Activated T-cell treated with anti-CD3 and anti-CD28 coated beads, Interleukin-2, amount 50 U/mL, for 1 hour (primary cell): ENCODE measurements at places on chromosomes 7 and 10.

DNA sequence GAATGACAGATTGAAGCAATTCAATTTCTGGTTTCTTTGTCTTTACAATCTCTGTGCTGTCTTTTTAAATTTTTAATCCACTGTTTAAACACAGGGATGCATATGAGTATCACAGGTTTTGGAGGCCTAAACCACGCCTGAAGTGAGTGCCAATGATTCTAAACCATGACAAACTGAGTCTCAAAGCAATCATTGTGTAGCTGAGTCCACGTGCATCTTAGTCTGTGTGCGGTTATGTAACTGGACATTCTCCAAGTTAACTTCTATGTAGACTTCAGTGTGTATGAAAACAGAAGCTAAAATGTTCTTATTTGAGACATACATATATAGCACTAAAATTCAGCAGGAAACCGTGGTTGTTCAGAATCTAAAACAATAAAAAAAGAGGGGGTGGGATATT, 79.3 kb upstream of the ST8SIA6 start:
- no peak for DNase-seq

DNA sequence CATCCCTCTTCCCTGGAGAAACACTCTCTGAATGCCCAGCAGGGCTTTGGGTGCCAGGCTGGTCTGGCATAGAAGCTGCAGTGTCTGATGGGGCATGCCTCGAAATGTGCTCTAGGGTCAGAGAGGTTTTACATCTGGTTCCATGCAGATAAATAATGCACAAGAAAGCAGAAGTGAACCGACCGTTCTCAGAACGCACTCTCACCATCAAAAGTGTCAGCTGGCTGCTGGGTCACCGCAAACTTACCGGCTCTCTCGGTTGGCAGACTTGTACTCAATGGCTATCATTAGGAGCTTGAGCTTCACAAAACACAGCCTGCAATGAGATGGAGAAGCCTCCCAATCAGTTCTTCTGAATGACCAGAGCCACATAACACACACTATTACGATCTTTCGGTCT, 610.0 kb downstream of the KCNMA1 start:
- DNase-seq: no peak

GRCh38 chr10:13206546-13207443, 27.4 kb downstream of the UCMA start:
- DNase-seq: no peak

DNA sequence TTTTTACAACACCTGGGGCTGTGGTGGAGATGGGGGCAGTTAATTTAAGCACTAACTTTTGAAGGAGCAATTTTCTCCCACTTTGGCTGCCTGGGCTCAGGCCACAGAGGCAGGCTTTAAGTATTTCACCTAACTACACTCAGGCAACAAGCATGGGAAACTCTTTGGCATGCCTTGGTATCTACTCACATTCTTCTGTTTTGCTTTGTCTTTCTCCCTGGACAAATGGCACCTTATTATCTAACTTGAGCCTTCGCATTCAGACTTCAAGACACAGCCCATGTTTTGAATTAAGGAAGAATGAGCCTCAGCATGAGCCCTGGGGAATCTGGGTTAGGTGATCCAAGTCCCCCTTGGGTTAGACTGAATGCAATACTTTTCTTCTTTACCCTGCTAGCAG, 31.8 kb upstream of the BMPER start:
- no peak for DNase-seq

DNA sequence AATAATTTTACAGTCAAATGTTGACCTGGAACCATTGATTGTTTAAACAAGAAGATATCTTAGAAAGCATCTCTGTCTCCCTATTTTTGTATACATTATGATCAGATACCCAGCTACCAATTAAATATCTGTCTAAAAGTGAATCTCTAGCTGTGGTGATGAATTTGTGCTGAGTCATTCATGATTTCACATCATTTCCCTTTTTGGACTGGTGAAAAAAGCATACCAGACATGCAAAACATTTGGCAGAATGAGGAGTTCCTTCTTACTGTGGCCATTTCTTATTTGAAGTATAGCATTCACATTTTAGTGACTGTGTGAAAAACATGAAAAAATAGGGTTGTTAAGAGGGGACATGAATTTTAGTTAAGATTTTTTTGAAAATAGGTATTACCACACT, 98.0 kb upstream of the GATA3 start:
- DNase-seq: no peak

DNA sequence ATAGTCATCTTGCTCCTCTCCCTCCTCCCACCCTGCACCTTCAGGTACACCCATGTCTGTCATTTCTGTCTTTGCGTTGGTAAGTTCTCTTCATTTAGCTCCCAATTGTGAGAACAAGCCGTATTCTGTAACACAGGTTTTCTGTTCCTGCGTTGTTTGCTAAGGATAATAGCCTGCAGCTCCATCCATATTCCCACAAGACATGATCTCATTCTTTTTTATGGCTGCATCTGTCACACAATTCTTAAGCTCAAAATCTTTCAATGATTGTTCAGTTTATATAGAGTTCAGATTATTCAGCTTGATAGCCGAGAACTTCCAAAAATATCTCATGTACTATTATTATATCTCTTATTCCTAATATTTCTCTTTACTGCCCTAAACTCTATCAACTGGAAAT, 16.0 kb upstream of the TMEM168 start:
- DNase-seq: no peak

GRCh38 chr7:135380351-135380750, 129.6 kb downstream of the CNOT4 start:
- no peak for DNase-seq
